Stimulated activated CD4-positive, alpha-beta T cell treated with anti-CD3 and anti-CD28 coated beads, Interleukin-1b, Interleukin-23, amount 100 ng/mL, for 48 hours (primary cell): ENCODE measurements at places on chromosomes 12 and 14.

GRCh38 chr12:127964717-127965116 is 302.3 kb upstream of the TMEM132C start:
- no peak for DNase-seq

GRCh38 chr12:93745286-93745685 is 68.1 kb downstream of the CRADD start:
- DNase-seq, result no peak

DNA sequence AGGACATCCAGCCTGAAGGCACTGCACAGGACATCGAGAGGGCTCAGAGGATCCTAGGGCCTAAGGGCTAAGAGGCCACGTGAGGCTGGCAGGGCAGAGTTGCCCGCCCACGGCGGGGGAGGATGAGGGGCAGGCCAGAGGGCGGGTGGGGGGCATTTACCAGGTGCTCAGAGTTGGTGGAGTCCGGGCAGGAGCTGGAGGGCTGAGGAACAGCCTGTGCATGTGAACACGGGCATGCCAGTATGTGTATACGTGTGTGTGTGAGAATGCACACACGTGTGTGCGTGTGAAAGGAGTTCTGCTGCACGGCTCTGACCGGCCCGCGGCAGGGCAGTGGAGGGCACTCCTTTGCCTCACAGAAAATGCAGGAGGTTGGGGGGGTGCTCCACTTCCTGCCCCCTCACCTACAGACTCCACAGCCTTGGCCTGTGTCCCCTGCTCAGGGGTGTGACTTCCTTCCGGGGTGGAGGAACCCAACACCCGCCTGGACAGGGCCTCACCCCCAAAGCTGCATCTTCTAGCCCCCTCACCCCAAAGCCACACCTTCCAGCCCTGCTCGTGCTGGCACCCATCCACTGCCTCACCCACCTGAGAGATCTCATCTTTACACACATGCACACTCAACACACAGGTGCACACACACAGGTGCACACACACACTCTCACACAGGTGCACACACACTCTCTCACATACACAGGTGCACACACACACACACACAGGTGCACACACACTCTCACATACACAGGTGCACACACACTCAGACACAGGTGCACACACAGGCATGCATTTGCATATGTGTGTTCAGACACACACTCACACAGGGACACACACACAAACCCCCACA is 11.8 kb upstream of the GPR132 start:
- no peak for DNase-seq

DNA sequence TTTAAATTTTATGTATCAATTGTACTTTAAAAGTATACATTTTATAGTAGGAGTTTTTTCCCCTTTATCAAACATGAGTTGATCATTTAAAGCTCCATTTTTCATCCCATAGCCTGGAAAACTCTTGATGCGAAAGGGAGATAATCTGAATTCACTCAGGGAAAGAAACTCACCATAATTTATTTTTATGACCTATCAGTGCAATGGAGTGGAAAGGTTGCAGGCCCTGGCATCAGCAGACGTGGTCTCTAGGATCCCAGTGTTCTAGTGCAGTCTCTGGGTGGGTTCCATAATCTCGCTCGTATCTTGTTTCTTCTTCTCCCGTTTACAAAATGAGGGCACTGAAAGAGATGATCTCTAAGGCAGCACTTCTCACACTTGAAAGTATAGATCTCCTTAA is 85.0 kb downstream of the PTGER2 start:
- no peak for DNase-seq

- no peak for DNase-seq
Observed at GRCh38 chr14:48452437-48452995, 777.1 kb upstream of the MDGA2 start.

- DNase-seq, result peak; percentile 55
Observed at GRCh38 chr12:131091413-131091975, 137.8 kb downstream of the ADGRD1 start.

GRCh38 chr14:84361476-84361875 is 1168.5 kb upstream of the FLRT2 start:
- DNase-seq, result no peak

DNA sequence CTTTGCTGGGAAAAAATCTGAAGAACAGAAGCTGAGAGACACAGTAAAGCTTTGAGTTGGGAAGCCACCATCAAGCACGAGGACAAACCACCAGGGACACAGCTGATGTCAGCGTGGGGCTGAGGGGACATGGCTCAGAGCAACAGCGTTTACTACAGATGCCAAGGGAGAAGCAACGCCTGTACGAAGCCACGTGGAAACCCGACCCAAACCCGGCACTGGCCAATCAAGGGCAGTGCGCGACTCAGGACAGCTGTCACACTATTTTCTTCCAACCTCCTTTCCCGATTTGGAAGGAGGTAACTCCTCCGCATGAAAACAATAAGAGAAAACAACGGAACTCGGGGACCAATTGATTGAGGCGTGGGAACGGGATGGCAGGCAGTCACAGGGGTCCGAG is 20.2 kb upstream of the CHGA start:
- no peak for DNase-seq

- DNase-seq, result no peak
Observed at GRCh38 chr12:93733358-93733757, 56.2 kb downstream of the CRADD start.

DNA sequence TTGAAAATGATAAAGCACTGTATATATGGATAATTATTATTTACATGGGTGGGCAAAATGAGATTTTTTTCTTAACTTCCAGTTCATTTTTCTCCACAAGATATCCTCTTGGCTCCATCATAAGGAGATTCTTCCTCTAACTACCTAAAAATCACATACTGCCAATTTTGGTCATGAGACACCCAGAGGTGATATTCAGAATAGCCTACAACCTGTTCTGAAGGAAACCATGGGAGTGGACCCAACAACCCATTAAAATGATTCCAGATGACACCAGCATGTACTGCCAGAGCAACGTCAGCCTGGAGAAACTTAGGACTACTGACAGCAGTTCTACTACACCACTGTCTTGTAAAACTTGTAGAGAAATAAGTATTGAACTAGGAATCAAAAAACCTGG is 136.3 kb upstream of the TMPO start:
- DNase-seq, result no peak

GRCh38 chr12:114668151-114668885 is 15.7 kb downstream of the TBX3 start:
- DNase-seq, result peak; percentile 34

GRCh38 chr12:31965090-31965489 is 5.9 kb downstream of the RESF1 start:
- peak; percentile 17 for DNase-seq

DNA sequence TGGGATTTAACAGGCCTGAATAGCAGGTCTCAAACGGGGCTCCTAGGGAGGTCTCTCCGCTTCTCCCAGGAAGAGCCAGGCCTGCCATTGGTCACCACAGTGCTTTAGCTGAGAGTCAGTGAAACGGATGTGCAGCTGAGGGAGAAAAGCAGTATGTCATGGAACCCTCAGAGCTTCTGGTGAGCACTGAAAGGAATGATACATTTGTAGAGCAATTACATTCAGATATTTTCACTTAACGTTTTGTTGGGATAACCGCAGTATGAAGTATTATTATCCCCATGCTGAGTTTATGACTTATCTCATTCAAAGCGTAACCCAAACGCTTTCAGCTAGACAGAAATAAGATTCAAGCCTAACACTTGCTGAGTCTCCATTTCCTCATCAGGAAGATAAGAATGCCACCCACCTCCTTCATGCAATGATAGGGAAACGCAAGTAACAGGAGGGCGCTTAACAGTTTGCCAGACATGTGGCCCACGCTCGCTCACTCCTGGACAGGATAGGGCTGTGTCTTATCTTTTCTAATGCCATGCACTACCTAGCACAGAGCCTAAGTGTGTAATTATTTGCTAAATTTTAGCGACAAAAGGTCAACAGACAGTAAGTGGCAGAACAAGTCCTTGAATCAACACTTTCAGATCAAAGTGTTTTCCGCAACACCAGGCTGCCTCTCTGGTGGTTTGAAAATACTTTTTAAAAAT is 28.2 kb downstream of the DAD1 start:
- DNase-seq, result no peak

DNA sequence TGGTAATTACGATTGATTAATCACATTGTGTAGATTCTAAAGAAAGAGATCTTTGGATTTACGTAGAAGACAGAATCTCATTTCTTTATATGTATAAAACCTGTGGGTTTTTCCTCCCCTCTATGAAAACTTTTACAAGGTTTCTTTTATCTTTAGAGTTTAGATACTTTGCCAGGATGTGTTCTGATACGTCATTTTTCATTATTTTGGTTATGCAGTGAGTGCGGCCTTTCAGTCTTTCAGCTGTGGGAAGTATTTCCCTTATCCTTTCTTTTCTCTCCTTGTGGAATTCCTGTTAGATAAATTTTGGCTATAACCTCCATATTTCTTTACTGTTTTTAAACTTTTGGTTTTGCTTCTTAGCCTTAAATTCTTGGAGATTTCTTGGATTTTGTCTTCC is 92.7 kb downstream of the TTLL5 start:
- DNase-seq, result no peak
